Large intestine (tissue), 12 donors: ENCODE measurements at places on chromosomes 5 and 9.

DNA sequence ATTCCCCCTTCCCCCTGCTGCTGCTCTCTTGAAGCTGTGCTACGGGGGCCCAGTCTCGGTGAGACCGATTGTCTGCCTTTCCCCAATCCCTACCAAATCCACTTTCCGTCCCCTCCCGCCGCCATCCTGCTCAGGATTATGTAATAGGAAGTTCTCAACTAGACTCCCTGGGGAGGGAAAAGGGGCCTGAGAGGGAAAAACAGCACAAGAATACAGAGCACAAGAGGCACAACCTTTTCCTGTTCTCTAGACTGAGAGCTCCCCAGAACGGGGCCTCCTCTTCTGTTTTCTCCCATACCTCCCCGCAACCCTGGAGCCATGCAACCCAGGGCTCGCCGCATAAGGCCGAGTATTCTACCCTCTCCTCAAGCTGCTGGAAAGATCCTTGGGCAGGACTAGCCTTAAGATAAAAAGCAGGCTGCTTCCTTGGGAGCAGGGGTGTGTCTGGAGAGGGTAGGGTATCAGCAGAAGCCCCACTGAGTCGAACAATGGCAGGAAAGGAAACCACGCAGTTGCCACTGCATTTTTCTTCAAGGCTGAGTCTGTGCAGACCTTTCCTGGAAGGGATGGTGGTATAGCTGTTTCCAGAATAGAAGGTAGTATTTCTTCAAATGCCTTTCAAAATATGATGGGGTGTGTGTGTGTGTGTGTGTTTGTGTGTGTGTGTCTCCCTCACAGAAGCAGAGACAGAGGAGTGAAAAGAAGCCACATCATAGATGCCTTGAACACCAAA lies 12.9 kb downstream of the MYORG start:
- peak; percentile 37 for DNase-seq

- no peak for DNase-seq
Measured at GRCh38 chr5:167348980-167349379, 942.5 kb upstream of the WWC1 start.

- no peak for DNase-seq
Measured at GRCh38 chr5:123937230-123937629, 425.3 kb downstream of the CSNK1G3 start.

DNA sequence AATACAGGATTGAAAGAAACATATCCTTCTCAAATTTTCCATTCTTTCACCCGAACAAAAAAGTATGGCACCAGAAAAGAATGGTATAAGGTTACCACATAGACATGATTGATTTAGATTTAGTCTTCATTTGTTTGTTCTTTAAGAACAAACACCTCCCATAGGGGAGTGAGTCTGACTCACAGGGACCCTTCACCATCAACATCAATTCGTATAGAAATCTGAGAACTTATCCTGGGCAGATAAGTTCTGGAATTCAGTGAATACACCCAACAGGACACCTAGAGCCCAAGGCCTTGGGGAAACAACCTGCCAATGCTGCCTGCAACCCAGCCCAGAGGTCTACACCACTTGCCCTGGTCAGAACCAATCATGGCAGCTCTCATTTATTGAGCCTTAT lies 46.2 kb downstream of the LHFPL2 start:
- no peak for DNase-seq

DNA sequence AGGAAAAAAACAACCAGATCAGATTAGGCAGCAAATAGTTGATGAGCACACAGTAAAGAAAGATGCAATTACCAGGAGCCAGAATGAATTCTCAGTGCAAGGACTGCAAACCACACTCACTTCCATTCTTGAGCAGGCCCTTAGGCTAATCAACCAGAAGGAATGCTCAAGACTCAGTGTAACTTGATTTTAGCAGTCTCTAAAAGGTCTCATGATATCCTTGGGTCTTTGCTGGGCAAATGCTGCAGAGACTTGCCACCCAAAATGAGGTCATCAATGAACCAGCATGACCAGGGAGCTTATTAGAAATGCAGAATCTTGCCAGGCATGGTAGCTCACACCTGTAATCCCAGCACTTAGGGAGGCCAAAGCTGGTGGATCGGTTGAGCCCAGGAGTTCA lies 20.1 kb upstream of the TMEM245 start:
- no peak for DNase-seq
